ENCODE measurements at places on chromosomes 12 and 14. TPM values are rescaled to one million over a fixed set of nuclear protein-coding genes. Genes with fewer than 3 reads are reported as not detected.
A peak's percentile ranks its signal among the peaks of the same experiment; 100 is the strongest.

Gene ERC1
- 35.3 TPM for total RNA-seq

Gene DGLUCY
- total RNA-seq, result 31.6 TPM

Gene TAS2R9
- not detected for total RNA-seq

Gene TMEM52B
- not detected for total RNA-seq

Gene NEUROD4
- total RNA-seq, result not detected

Gene RAB21
- 9.9 TPM for total RNA-seq

Gene PTHLH
- total RNA-seq, result not detected

Gene CD27
- total RNA-seq, result not detected

Gene TAS2R30
- 9.7 TPM for total RNA-seq

DNA sequence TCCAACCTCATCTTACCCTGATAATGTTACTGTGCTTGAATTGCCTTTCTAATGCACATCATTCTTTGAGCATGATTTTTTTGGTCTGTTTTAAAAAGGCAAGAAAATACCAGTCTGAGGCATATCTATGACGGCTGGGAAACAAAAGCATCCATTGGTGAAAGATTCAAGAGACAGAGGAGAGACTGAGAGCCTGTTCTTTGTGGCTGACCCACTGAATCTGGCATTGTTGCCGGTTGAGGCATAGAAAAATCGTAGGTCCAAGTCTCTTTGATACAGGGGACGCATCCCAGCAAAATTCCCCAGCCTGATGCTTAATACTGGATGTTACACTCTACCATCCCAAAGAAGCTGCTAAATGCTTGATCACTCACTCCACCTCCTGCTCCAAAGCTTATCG is 2.9 kb upstream of the KLHL42 start:
- DNase-seq, result no peak

- peak; percentile 85 for DNase-seq
Observed at GRCh38 chr12:127145929-127146789, 1120.8 kb upstream of the TMEM132C start.

GRCh38 chr12:27840229-27840999 is 60.4 kb upstream of the MANSC4 start:
- DNase-seq, result no peak

DNA sequence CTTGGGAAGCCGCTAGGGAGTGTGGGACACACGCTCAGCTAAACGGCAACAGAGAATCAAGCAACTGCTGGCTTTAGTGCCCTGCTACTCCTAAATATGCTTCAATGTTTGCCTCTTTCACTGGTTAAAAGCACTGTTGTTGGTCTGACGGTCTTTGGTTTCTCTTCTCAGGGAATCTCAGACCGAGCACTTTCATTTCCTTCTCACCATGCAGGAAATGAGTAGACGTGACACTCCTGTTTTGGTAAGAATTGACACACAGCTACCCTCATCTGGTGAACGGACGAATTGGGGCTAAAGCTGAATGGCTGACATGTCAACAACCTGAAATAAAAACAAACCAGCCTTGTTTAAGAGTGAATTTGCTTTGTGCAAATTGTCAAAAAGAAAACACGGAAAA is 57.5 kb upstream of the PIWIL1 start:
- DNase-seq, result no peak

GRCh38 chr12:16605642-16606116 is 283 bp downstream of the LMO3 start:
- peak; percentile 12 for DNase-seq

DNA sequence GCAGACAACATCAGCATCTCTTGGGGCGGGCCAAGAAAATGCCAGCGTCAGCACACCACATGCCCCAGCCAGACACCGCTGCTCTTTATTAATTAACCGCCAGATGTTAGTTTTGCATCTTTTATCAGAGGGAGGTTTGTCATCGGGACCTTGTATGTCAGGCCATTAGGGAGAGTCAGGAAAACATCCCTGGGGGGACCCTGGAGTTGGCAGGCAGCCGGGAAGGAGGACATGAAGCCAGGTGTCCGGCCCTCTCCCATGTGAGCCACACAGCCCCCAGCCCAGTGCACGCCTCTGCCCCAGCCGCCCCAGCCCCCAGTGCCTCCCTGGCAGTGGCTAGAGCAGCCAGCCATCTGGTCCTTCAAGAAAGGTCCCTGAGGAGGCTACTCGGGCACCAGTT is 56.9 kb upstream of the FAM222A start:
- no peak for DNase-seq

DNA sequence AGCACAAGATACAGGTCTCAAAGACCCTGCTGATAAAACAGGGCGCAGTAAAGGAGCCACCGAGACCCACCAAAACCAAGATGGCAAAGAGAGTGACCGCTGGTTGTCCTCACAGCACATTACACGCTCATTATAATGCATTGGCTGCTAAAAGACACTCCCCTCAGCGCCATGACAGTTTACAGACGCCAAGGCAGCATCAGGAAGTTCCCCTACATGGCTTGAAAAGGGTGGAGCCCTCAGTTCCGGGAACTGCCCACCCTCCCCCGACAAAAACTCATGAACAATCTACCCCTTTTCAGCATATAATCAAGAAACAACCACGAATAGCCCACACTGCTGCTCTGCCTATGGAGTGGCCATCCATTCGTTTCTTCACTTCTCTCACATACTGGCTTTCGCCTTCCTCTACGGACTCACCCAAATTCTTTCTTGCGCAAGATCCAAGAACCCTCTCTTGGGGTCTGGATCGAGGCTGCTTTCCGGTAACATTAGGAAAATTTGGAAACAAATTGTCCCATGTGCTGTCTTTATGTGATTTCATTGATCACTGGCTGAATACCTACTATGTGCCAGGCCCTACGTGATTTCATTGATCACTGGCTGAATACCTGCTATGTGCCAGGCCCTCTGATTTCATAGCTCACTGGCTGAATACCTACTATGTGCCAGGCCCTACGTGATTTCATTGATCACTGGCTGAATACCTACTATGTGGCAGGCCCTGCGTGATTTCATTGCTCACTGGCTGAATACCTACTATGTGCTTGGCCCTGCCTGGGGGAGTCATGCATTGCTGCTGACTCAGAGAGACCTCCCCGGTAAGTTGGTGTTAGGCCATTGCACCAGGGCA is 126.4 kb downstream of the PIWIL1 start:
- no peak for DNase-seq

DNA sequence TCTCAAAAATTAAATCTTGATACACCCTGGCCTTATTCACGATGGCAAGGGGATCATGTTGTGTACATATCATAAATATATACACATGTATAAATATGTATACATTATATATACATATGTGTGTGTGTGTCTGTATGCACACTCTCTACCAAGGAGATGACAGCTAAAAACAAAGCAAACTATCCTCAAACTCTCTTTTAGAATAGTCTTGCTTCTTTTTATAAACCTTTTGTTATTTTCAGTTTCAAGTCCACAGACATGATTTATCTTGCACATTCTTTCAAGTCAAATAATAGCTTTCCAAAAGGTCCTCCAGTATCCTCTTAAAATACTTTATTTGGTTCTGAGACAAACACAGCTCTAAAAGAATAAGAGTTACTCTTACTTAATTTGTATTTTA is 8.4 kb downstream of the ANO6 start:
- no peak for DNase-seq

- no peak for DNase-seq
Observed at GRCh38 chr12:68007466-68007865, 18.2 kb downstream of the IFNG-AS1 start.

- DNase-seq, result no peak
Observed at GRCh38 chr12:120719496-120720233, 6.0 kb upstream of the ACADS start.

GRCh38 chr12:42140901-42141300 is 3.8 kb downstream of the GXYLT1 start:
- DNase-seq, result no peak

GRCh38 chr12:89542912-89543592 is 17.2 kb upstream of the POC1B start:
- DNase-seq, result peak; percentile 97

DNA sequence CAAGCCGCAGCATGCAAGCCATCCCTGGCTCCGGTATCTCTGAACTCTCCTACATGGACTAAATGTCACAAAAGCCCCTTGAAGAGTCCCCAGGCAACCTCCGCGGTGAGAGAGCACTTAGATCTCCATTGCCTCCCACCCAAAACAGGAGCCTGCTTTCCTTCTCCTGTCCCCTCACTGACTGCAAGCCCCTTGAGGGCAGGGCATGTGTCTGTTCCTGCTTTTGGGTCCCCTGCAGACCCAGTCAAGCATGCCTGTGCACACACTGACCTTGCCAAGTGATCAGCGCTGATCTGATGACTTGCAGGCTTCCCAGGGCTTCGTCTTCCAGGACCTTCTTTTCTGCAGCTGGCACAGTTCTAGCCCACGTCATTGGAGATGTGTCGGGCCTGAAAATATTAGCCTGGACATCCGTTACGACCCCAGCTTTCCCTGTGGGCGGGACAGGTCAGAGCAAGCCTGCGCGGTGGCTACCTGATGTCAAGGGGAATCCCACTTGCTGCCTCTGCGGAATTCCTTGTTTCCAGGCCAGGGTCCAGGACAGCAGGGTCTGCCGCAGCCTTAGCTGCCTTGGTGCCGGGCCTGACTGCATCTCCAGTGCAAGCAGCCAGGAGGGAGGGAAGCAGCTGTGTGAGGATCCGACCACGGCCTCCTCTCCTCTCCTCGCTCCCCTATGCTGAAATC is 92.5 kb downstream of the FBXL14 start:
- DNase-seq, result no peak

DNA sequence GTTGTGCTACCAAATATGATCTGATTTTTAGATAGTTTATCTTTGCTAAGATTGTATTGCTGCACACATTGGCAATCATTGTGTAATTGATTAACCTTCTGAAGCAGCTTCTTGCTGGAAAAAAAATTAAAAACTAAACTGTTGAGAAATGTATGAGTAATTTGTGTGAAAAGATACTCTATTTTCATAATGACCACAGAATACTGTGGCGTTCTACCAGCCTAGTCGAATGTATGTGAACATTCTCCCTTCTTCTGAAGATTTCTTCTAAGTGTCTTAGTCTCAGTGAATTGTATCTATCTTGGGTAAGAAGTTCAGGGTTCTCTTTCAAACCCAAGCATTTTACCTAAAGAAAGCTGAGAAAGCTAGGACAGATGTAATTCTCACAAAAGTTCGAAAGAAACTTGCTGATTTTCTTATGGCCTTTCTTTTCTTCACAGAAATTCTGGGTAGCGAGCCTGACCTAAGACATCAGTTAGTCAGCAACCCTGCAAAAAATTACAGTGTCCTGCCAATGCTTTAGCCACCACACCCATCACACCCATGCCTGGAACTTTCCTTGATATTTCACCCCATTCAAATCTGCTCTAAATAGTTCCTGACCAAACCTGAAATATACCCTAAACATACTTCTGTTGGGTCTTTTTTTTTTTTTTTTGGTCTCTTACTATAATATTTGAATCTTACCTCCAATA is 27.1 kb upstream of the C12orf71 start:
- DNase-seq, result no peak

DNA sequence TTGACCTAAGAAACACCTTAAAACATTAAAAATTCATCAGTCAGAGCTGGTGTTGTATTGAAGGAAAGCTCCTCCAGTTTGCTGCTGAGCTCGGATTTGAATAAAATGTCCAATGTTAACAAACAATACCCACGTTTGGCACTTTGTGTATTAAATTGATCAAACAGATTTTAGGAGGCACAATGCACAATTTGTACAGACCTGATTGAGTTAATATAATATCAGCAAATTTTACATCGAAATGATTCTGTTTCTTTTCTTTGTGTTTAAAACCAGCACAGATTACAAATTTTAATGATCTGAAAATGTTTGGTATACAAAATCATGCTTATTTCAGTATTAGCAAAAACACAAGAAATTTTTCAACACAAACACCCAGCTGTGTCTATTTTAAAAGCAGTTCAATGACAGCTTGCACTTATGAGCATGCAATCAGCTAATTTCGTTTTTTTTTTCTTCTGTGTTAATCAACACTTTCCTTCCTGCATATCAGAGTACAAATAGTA is 2.8 kb upstream of the FOXG1 start:
- no peak for DNase-seq

DNA sequence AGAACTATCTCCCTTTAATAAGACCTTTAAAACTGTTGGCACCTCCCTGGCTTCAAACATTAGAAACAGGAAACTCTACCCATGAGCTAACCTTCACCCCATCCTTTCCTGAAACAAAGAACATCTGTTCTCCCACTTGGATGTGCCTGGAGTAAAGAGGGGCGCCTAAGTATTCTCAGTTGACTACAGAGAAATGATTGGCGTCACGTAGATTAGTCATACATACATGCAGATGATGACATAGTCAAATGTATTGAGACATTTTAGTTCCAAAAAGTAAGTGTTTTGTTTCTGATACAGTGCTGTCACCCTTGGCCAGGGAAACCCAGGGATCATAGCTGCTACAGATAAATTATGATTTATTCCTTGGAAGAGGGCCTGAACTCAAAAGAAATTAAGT is 260.0 kb upstream of the PLEKHG7 start:
- DNase-seq, result no peak

- peak; percentile 27 for DNase-seq
Observed at GRCh38 chr12:78931466-78931990, 67.0 kb downstream of the SYT1 start.

DNA sequence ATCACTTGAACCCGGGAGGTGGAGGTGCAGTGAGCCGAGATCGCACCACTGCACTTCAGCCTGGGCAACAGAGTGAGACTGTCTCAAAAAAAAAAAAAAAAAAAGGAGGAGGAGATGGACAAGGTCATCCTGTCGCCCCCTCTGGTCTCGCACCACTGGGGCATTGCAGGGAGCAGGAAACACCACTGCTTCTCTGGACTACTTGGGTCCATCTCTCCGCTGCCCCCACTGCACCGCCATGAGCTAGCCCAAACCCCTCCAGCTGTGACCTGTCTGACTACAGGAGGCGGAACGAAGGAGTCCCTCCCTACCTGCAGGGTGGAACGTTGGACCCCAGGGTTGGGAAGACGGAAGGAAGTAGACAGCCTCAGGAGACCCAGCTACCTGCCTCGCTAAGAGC is 18.2 kb upstream of the FAM222A start:
- DNase-seq, result no peak

GRCh38 chr14:26525085-26525484 is 72.7 kb downstream of the NOVA1 start:
- DNase-seq, result no peak

DNA sequence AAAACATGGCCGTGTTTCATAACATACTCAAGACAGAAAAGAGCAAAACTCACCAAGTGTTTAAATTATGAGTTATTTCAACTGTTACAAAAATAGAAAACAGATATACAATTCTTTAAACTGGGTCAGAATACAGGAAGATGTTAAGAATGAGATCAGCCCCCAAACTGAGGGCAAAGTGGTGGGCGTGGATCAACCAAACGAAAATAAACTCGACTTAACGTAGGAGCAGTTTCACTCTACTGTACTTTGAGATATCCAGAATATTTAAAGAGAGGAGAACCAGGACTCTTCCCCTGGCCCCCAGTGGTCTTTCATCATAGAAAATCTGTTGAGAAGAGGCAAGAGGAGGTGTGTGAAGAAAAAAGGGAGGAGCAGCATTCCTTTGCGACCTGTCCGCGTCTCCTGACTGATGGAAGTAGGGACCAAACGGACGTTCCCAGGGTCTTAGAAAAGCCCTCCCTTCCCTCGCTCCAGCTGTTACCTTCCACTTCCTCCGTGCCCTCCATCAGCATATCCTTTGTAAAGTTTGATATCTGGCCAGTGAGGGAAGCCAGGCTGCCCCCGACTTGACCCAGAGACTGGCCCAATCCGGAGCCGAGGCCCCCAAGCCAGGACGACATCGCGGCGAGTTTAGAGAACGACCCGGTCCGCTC is 668 bp downstream of the TRIP11 start:
- peak; percentile 98 for DNase-seq

GRCh38 chr14:55715889-55716288 is 135.9 kb downstream of the KTN1 start:
- no peak for DNase-seq

GRCh38 chr12:104643819-104644669 is 187.3 kb downstream of the CHST11 start:
- DNase-seq, result no peak
